ENCODE measurements at places on chromosomes 5 and 9.
A peak's percentile ranks its signal among the peaks of the same experiment; 100 is the strongest.

DNA sequence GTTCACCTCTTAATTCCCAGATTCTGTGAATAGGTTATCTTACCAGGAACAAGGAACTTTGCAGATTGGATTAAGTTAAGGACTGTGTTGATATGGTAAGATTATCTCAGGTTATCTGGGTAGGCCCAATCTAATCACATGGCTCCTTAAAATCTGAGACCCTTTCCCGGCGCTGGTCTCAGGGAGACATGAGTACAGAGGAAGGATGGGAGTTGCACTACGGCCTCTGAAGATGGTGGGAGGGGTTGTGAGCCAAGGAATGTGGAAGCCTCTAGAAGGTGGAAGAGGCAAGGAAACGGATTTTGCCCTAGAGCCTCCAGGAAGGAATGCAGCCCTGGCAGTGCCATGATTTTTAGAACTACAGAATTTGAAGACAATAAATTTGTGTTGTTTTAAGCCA lies 95.1 kb downstream of the AK8 start:
- no peak for DNase-seq

DNA sequence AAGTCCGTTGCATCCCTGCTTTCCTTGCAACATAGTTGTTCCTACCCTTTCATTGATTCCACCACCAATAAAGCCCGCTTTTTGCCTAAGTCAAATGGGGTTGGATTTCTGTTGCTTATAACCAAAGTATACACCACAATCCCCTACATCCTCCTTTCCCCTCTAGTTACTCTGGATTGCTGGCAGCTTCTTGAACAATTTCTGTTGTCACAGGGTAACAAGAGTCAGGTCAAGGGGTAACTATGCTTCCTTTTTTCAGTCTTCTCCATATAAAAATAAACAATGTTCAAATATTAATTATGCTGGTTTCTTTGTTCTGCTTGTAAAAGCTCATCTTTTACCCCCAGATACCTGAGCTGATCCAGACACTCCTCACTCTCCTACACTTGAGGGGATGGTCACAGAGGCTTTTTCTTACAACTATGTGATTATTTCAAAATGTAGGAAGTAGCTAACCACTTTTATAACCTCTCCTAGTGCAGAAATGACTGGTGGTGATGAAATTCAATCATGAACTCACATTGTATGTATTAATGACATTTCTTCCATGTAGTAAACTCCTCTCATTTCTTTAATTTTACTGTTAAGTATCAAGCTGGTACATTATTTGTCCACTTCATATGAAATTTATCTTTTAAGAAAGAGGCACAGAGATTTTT lies 136.5 kb downstream of the SNX18 start:
- no peak for DNase-seq

DNA sequence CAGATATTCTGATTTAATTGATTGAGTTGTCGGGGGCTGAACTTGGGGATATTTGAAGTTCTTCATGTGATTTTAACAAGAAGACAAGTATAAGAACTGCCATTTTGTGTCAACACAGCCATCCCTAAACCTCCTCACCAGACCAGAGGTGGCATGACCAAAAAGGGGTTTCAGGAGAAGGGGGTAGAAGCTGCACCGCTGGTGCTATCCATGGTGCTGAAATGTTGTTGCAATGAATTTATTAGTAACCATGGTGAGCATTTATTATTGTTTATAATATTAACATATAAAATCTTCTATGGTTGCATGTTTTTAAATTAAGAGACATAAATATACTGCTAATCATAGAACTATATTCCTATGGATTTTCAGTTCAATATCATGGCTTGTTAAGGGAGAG lies 72.3 kb downstream of the GNA14 start:
- DNase-seq = peak; percentile 76

DNA sequence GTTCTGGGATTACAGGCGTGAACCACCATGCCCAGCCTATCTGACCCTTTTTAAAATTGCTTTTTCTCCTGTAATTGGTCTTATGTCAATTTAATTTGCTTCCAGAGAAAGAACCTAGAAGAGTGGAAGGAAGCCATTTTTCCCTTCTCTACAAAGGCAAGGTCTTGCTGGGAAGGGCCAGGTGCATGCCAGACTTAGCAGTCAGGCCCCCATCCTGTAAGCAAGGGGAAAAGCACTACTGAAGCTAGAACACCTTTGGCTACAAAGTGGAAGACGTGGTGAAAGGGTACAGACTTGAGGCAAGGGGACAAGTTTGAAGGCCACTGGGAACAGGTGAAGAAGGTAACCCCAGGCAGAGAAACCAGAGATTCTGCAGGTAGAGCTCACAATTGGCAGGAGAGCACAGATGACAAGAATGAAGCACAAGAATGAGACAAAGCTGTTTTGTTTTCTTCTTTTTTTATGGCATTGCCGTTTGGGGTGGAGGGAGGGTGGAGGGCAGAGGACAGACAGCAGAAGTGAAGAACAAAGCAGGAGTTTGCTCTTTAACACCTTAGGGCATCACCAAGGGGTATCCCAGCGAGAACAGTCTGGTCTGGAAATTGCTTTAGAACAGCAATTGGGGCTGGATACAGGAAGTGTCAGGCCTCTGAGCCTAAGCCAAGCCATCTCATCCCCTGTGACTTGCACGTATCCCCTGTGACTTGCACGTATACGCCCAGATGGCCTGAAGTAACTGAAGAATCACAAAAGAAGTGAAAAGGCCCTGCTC lies 72.9 kb downstream of the SERINC5 start:
- DNase-seq = no peak

- no peak for DNase-seq
These were observed 148.8 kb downstream of the GADD45G start for GRCh38 chr9:89753472-89754055.

DNA sequence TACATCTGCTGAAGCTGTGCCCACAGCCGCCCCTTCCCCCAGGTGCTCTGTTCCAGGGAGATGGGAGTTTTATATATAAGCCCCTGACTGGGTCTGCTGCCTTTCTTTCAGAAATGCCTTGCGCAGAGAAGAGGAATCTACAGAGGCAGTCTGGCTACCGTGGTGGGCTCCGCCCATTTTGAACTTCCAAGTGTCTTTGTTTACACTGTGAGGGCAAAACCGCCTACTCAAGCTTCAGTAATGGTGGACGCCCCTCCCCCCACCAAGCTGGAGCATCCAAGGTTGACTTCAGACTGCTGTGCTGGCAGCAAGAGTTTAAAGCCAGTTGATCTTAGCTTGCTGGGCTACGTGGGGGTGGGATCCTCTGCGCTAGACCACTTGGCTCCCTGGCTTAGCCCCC lies 41.3 kb downstream of the RANBP17 start:
- DNase-seq = no peak
